ENCODE measurements at places on chromosomes 6 and 20. TPM values are rescaled to one million over a fixed set of nuclear protein-coding genes. Genes with fewer than 3 reads are reported as not detected.

The TMEM151B gene
- not detected for total RNA-seq

The COMMD7 gene
- total RNA-seq: 26.8 TPM

The DACT2 gene
- total RNA-seq: not detected

The NRSN2 gene
- total RNA-seq: 43.4 TPM

The ABCF1 gene
- 46.0 TPM for total RNA-seq

The DSP gene
- 12.4 TPM for total RNA-seq

The RAET1G gene
- 1.3 TPM for total RNA-seq

The EPB41L1 gene
- 18.5 TPM for total RNA-seq

The ARFGEF3 gene
- 1.5 TPM for total RNA-seq

The KHDC1L gene
- total RNA-seq: 1.1 TPM

The SIRPD gene
- total RNA-seq: not detected

The MEP1A gene
- not detected for total RNA-seq

The NPEPL1 gene
- 25.2 TPM for total RNA-seq

The COL11A2 gene
- total RNA-seq: 0.65 TPM

The SIGLEC1 gene
- under 0.01 TPM for total RNA-seq

The OPN5 gene
- not detected for total RNA-seq

The FAM217A gene
- total RNA-seq: not detected

The LMBRD1 gene
- total RNA-seq: 33.4 TPM

The C6orf58 gene
- total RNA-seq: not detected

The KCNK5 gene
- total RNA-seq: not detected

The AIF1 gene
- total RNA-seq: not detected

The SIRPG gene
- total RNA-seq: not detected

The TRIM15 gene
- not detected for total RNA-seq

The C6orf15 gene
- not detected for total RNA-seq

The AURKA gene
- total RNA-seq: 9.9 TPM

The EPPIN gene
- not detected for total RNA-seq
